ENCODE measurements at places on chromosomes 11 and 22. TPM values are rescaled to one million over a fixed set of nuclear protein-coding genes. Genes with fewer than 3 reads are reported as not detected.

GRCh38 chr11:35276396-35277145, 137.6 kb downstream of the CD44 start:
- peak; percentile 57 for DNase-seq

DNA sequence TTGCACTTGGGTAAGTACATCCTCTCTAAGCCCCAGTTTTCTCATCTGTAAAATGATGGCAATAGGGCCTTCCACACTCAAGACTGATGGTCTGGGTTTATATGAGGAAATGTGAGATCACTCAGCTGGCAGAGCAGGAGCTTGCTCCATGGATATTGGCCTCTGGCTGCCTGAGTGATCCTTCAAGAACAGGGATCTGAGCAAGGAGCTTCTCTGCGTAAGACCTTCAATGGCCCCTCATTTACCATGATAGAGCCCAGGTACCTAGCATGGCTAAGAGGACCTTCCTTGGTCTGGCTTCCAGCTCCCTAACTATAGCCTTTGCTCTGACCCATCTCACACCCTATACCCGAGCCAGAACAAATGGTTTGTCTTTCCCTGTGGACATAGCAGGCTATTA, 5.5 kb downstream of the ROBO4 start:
- DNase-seq, result no peak

DNA sequence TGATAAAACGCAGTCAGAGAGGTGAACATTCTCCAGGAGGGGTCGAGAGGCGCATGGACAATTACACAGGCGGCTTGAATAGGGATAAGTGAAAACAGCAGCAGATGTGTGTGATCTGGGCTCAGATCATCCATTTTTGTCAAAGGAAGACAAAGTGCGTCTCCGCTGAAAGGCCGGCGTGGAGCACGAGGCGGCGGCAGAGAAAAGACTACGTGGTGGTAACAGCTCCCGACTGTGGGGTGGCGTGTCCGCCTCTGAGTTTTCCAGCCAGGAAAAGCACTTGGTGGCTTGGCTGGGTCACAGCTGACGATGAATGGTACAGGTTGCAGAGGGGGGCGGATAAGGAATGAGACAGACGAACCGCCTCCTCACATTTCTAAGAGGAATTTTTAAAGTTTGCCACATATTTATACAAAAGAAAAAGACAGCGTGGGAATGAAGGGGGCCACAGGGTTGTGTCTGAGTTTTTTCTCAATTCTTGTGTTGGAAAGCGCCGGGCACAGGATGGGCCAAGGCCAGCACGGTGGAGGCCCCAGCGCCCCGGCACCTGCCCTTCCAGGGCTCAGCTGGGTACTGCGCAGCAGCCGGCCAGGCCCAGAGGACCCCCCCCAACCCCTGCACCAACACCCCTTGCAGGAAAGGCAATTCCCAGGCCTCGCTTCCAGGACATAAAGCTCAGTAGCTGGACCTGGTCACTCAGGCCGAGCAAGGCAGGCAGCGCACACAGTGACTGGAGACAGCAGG, 80.4 kb downstream of the TRMU start:
- DNase-seq, result no peak

DNA sequence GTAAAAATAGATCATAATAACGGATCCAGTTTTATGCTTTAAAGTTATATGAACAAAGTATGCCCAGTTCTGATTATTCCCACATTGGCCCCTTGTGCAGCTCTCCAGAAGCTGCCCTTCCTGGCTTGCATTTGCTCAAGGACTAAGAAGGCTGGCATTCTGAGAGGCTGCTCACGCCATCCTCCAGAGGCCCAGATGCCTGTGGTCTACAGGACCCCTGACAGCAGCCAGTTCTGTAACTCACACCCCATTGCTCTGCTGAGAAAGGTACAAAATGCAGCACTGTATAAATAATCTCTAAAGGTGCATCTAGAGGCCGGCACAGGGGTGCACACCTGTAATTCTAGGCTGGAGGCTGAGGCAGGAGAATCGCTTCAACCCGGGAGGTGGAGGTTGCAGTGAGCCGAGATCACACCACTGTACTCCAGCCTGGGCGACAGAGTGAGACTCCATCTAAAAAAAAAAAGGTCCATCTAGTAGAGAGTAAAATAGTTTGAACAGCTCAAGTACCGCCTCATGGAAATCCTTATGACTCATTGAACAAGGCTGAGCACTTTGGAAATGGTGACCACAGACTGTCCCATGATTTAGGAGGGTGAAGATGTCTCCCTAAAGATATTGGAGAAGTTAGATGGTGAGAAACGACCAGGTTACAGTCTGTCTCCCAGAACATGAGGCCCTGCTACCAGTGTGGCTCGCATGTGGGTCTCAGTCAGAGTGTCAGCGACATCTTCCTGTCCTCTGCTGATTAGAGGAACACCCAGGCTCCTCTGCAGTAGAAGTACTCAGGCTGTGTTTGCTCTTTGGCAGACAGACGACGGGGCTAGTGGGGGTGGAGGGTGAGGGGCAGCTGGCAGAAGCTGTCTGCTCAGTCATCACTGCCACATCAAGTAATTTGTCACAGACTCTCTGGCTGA, 56.3 kb downstream of the KREMEN1 start:
- peak; percentile 33 for DNase-seq

- no peak for DNase-seq
Observed at GRCh38 chr11:70631624-70632047, 233.3 kb downstream of the CTTN start.

Gene APOL3
- total RNA-seq, result 3.0 TPM

Data from HT1080 (cell line).